ENCODE measurements at places on chromosomes 12 and 14.

- DNase-seq: no peak
Measured at GRCh38 chr14:60972295-60972694, 8.6 kb downstream of the TRMT5 start.

GRCh38 chr12:57110104-57111030 is 795 bp downstream of the STAT6 start:
- DNase-seq: peak; percentile 33

- peak; percentile 20 for DNase-seq
Measured at GRCh38 chr14:70665448-70666360, 24.0 kb downstream of the TTC9 start.

- DNase-seq: no peak
Measured at GRCh38 chr14:28653521-28653920, 113.1 kb upstream of the FOXG1 start.

DNA sequence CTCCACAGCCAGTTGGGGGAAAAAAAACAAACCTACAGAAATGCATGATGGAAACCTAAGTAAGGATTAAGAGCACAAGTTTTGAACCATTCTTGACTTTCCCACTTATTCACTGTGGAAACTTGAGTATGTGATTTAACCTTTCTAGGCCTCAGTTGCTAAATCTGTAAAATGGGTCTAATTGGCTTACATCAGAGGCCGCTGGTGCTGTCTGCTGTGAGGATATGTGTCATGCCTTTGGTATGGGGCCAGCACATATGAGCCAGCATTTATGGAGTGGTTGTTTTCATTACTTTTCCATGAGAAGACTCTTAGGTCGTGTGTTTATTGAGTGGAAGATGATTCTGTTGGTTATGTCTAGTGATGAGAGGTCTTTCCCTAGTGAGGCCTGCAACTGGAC is 102.4 kb downstream of the ESR2 start:
- DNase-seq: peak; percentile 73

DNA sequence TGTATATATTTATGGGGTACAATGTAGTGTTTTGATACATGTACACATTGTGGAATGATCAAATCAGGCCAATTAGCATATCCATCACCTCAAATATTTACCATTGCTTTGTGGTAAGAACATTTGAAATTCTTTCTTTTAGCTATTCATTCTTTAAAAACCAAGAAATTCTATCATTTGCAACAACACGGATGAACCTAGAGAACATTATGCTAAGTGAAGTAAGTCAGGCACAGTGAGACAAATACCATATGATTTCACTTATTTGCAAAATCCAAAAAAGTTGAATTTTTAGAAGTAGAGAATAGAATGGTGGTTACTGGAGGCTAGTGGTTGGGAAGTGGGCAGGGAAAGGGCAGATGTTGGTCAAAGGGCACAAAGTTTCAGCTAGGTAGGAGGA is 129.3 kb upstream of the PTPRQ start:
- DNase-seq: no peak

DNA sequence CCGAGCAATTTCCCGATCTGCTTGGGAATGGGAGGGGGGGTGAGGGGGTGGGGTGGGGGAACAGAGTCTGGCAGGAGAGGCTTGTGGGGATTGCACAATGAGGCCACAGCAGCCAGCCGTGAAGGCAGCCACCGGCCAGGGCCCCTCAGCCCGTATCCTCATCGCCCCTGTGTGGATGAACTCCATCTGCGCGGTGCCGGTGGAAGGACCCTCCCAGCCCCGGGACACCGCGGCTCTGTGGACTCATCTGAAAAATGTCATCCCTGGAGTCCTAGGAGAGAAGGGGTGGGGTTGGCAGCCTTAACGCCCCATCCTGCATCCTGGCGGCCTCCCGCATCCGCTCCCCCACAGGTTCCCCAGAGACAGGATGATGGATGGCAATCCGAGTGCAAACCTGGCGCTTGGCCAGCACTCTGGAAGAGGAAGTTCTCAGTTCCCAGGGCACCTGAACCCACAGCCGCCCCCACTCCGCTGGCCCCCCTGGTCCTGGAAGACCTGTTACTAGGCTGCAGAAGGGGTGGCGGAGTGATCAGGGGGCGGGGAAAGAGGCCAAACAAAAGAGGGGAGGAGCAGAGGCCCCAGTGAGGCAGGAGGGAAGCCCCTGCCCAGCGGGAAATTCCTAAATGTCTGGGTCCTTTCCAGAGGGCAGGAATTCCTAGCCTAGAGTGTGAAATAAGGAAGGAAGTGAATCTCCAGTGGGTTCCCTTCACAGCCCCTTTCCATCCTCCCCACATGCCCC is 1.2 kb upstream of the TNFAIP2 start:
- DNase-seq: no peak

DNA sequence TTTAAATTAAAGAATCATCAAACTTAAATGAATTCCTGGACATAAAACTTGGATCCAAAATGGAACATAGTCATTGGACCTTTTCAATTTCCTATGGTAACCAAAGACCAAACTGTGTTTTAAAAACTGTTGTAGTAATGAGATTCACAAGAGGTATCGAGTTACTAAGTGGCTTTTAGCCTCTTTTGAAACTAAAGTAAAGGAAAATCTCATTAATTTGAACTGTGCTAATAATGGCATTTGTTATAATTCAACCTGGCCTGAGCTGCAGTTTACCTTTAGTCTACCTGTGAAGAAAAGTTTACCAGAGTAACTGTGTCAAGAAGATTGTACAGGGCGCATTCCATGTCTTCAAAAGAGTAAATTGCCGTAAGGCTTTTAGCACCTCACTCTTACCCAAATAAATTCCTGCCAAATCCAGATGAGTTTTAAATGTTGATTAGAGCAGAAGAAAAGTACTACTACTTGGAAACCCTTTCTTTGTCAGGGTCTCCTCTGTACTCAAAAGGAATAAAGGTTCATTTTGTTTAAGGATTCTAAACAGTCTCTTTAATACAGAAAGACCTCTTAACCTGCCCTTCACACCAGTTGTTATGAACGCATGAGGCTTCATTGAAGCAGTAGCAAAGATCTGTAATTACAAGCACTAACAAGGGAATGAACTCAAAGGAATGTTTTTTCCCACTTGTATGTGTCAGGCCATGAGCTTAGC is 17.1 kb upstream of the MED13L start:
- no peak for DNase-seq

DNA sequence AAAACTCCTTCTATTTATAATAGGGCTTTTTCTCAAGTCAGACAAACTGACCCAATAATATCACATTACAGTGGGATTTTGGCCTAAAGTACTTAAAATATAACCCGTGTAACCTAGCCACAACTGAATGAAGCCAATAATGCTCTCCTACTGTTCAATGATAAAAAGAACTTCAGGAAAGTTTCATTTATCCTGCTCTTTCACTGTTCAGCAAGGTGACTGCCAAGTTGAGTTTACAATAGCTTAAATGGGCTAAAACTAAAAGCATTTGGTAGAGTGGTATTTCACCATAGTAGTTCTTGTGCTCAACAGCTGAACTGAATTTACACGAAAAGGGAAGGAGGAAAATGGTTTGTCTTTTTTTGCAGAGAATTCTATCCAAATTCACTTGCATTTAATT is 49.8 kb downstream of the CNTN1 start:
- no peak for DNase-seq

- no peak for DNase-seq
Measured at GRCh38 chr14:89924268-89924667, 30.3 kb downstream of the EFCAB11 start.

- DNase-seq: no peak
Measured at GRCh38 chr14:24695265-24696241, 61.6 kb upstream of the GZMB start.

DNA sequence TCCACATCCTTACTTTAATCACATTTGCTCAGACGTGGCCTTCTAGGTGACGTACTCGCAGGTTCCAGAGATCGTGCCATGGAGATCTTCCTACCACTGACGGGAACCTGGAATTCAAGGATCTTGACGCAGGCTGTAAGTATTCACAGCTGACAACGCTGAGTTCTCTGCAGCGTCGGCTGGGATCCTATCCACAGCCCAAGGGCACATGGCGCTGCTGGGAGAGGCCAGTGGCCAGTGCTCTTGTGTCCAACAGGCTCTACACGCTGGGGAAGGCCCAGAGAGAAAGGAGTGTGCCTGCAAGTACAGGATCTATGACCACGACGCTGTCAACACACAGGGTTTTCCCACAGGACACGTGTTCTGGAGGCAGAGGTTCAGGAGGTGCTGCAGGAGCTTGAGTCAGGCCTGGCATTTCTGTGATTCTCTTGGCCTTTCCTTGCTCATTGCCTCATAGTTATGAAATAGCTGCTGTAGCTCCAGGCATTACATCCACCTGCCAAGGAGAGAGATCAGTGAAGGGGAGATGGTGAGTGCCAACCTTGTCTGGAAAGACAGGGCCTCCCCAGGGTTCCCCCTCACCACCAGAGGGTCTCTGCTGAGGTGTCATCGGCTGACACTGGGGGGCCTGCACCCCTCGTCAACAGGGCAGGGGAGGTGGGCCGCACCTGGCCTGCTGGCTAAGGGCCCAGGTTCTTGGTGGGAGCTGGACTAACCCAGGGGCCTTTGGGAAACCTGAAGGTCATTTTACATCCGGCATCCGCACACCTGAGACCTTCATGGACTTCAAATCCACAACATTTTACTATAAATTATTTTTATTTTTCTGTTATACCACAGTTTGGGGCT is 21.3 kb downstream of the LRCOL1 start:
- no peak for DNase-seq

GRCh38 chr14:101855958-101856357 is 94.4 kb downstream of the PPP2R5C start:
- DNase-seq: no peak

Measured in HS-5 (cell line).